ENCODE measurements at places on chromosomes 11 and 22.
A peak's percentile ranks its signal among the peaks of the same experiment; 100 is the strongest.

DNA sequence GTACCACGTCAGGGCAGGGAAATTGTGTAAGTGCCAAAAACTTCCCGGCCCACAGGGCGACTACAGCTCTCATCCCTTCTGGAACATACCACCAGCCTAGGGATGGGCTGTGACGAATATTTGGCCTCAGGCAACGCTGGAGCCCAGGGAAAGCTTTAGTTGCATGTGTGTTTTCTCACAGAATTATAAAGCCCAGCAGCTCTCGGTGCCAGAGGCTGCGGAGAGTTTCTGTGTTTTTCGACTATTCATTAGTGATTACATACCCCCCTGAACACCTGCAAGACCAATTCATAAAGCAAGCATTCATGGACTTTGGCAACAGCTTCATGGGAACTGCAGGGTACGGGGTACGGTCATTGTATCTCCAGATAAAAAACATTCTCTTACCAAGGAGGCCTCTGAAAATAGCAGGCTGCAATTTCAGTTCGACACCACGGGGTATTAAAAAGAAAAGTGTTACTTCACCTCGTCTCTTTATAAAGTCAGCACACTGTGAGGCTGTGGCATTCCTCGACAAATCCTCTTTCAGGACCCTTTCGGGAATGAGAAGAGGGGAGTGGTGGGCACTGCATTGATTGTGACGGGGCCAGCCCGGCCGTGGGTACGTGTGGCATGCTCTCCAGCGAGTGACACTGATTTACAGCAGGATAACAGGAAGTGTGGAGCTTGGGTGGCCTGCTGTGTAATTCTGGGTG is 243.6 kb upstream of the SORL1-AS1 start:
- no peak for DNase-seq

- DNase-seq = peak; percentile 63
Measured at GRCh38 chr11:23866641-23867040, 630.2 kb upstream of the LUZP2 start.

GRCh38 chr11:77908835-77909234 is 85.6 kb downstream of the INTS4 start:
- no peak for DNase-seq

- DNase-seq = no peak
Measured at GRCh38 chr11:117127171-117127901, 16.8 kb upstream of the PAFAH1B2 start.

GRCh38 chr22:50603511-50604255 is 3.1 kb downstream of the MAPK8IP2 start:
- DNase-seq = no peak

DNA sequence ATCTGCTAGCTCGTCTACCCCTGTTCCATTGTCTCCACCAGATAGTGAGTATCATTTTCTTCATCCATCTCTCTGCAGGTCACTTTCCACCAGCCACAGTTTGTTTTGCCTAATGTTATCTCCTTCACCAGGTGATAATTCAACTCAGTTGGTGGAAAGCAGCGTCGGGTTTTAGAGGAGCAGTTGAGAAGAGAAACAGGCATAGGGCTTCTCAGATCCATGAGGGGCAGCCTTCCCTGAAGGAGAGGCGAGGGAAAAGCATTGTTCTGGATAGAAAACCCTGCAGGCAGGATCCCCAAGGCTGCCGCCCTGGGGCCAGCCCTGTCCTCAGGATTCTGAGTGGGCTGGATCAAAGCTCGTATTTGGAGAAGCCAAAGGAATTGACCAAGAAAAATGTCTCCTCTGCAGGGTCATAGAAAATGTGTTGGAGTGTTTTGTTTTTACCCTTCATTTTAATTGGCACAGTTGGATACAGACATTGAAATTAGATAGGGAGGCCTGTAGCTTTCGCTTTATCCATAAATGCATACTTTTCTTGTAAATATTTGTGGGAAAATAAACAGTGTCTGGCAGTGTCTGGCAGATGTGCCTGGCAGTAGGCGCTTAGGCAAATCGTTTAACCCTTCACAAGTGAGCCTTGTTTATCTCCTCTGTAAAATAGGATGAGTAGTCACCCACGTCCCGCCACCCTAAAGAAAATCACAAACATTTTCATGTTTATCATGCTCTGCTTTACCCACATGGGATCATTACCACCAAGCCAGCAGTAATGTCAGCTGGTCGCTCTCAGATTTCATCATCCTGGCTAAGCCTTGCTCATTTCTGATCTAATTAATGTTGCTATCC is 73.4 kb upstream of the TTC12 start:
- DNase-seq = no peak

GRCh38 chr11:58863697-58864096 is 19.2 kb upstream of the GLYATL2 start:
- no peak for DNase-seq

DNA sequence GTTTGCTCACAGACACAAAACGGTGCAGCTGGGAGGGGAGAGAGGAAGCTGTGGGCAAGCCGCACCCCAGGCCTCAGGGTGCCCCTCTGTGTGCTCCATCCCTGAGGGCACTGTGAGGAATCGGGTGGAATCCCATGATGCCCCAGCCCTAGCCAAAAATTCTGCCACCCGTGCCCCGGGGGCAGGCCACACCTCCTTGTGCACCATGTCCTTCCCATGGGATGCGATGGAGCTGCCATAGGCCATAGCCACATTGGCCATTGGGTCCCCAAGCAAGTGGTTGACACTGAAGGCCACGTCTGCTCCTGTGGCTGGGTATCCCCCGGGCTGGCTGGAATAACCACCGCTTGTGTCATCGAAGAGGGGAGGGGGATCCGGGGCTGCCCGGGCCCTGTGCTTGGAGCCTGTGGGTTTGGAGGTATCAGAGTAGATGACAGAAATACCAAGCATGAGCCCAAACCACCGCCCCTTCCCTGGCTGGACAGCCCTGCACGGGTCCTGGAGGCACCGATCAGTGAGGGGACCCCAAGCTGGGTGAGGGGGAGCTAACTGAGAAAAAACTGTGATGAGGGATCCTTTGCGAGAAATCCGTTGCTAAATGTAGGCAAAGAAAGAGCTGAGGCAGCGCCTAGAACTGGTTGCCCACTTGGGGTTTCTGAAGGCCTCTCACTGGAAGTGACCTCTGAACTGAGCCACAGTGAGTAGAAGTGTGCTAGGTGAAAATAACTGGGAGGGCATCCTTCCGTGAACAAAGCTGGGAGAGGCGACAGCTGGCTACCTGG is 863 bp downstream of the YIF1A start:
- DNase-seq = no peak

- DNase-seq = no peak
Measured at GRCh38 chr11:100801225-100801999, 114.3 kb downstream of the ARHGAP42 start.

GRCh38 chr11:124758355-124759265 is 3.5 kb downstream of the ESAM start:
- DNase-seq = peak; percentile 56

- no peak for DNase-seq
Measured at GRCh38 chr22:20955548-20955947, 11.5 kb upstream of the AIFM3 start.

DNA sequence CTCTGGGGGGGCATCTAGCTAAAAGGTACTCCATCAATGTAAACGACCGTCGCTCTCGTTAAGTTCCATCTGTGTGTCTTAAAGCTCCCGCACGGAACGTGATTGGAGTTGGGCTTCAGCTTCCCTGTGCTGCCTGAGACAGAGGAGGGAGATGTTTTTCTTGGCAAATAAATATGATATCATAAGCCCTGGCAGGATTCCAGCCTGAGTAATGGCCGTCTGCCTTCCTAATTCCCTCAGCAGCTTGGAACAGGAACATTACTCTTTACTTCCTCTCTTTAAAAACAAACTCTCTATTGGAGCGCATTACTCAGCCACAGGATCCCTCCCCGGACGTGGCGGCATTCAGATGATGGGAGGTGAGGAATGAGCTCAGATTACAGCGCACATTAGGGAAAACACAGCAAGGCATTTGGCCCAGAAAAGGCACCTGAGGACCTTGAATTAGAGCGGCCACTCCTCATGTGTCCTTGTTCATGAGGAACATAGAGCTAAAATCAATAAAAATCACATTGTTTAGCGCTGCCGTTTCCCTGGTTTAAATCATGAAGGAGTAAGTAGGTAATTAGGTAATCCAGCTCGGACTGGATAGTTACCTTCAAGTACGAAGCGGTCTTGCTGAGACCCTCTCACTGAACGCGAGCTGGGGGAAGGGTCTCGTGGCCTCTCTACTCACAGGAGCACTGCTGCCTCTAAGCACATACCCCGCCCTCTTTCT is 230.4 kb downstream of the ST3GAL4 start:
- DNase-seq = peak; percentile 97

GRCh38 chr11:65352783-65353182 is 1.8 kb upstream of the TIGD3 start:
- peak; percentile 30 for DNase-seq

DNA sequence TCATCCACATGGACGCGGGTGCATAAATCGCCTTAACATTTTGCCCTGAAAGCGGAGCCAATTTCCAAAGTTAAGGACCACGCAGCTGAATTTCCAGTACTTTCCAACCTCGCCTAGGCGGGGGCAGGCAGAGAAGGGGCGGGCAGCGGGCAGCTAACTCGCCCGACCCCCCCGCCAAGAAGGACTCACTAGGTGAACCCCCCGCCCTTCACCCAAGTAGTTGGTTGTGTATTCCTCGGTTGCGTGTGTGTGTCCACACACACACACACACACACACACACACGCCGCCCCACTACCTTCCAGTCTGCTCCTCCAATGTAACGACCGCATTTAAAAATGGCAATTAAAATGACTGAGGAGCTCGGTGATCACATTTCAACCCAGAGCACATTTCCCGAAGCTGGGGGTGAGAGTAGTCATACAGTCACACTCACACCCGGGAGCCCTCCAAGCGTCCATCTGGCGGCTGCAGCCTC is 1.4 kb downstream of the TENM4 start:
- peak; percentile 62 for DNase-seq

GRCh38 chr11:23725752-23726151 is 771.1 kb upstream of the LUZP2 start:
- DNase-seq = peak; percentile 40

- no peak for DNase-seq
Measured at GRCh38 chr11:79686703-79687419, 246.0 kb upstream of the TENM4 start.

GRCh38 chr11:71329165-71329510 is 76.8 kb upstream of the SHANK2 start:
- DNase-seq = no peak

DNA sequence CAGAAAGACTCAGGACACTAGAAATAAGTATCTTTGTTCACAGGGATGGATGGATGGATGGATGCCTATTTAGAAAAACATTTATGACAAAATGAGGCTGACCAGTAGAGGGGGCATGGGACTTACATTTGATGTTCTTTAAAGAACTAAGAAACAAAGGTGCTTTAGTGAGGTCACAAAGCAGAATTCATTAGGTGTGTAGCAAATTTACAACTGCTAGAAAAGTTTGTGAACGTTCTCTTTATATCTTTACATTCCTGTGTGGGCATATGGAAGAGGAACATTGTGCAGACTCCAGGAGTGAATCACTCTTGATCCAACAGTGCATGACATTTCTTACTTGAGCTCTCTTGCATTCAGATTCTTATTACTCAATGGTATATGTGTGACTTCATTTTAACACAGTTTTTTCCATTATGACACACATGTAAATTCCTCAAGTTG is 15.8 kb upstream of the SIK2 start:
- DNase-seq = peak; percentile 68

DNA sequence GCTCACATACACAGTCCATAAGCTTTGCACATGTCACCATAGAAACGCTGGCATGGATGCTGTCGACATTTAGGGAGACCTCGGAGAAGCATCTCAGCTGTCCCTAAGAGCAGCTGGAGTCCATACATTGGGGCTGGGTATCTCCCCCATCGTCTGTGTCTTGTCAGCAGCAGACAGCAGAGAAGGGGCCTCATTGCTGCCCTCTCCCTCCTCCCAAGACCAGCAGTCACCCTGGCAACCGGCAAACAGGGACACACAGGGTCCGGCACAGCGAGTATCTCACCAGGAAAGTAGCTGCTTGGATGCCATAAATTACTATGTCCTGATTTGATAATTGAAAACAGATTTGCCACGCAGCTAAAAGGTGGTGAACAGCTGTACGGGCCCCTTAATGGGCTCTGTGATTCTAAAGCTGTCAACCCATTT is 84.4 kb downstream of the CD44 start:
- DNase-seq = peak; percentile 63

GRCh38 chr11:113213549-113213948 is 100.8 kb upstream of the TTC12 start:
- DNase-seq = no peak

DNA sequence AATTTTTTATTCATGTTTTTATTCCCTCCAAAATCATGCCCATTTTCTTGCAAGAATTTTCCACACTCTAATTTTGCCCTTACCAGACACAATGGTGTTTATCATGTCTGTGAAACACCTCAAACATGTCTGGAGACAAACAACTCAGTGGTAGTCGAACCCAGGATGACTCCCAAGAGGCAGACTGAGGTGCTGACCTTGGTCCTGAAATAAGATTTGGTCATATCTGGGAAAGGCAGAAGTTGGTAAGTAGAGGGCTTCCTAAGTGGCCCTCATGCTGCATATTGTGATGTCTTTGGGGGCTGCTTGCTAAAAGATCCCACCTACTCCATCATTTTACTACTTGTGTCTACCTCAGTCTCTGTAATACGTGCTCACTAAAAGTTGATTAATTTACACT is 369.4 kb upstream of the ISX start:
- no peak for DNase-seq

DNA sequence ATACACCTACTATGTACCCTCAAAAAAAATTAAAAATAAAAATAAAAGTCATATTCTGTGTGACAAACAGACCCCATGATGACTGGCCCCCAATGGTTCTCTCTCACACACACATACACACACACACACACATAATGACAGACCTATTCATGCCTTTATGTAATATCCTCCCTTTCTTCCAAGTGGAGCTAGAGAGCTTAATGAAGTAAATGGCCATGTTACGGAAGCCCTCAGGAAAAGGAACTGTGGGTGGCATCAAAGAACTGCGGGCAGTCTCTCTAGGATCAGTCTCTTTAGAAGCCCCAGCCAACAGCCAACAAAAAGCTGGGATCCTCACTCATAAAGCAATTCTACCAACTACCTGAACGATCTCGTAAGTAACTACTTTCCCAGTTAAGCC is 125.5 kb downstream of the SIK3 start:
- DNase-seq = no peak

- DNase-seq = peak; percentile 52
Measured at GRCh38 chr22:44723801-44724200, 21.8 kb downstream of the PRR5 start.

GRCh38 chr11:42012271-42012670 is 552.8 kb upstream of the LRRC4C start:
- DNase-seq = no peak

DNA sequence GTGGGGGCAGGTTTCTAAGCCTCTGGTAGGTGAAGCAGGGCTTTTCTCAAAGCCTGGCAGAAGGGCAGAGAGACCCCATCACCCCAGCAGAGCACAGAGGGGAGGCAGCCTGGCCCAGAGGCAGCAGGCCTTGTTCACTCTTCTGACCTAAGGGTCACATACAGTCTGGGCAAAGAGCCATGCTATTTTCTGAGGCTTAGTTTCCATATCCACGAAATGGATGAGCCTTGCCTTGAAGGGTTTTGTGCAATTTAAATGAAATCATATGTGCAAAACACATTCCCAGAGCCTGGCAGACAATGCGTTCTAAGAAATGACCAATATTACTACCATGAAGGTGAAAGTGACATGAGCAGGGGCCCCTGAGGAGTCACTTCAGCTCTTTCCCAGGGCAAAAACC is 44.5 kb downstream of the HIRA start:
- DNase-seq = peak; percentile 25

All from fibroblast of mammary gland (primary cell).